Tibial artery (tissue), 4 donors: ENCODE measurements at places on chromosomes 7 and 10.

DNA sequence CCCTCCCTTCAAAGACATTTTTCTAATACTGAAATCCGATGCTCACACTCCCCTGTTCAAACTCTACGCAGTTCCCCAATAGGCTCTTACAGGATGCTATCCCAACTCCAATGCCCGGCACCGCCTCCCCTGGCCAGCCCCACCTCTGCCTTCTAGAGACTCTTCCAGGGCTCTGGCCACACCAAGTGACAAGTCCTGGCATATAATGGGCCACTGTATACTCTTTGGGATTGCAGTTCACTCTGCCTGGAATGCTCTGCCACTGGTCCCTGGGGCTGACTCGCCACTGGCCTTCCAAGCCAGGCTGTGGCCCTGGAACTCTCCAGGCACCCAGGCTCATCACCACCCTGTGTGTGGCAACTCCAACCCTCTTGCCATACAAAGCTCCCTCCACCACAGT is 3.1 kb upstream of the BRI3 start:
- no peaks in the 10 kb centered on the region for H3K27me3 ChIP-seq
- DNase-seq, result no peak
- H3K4me3 ChIP-seq, result no peak overlapping the region

DNA sequence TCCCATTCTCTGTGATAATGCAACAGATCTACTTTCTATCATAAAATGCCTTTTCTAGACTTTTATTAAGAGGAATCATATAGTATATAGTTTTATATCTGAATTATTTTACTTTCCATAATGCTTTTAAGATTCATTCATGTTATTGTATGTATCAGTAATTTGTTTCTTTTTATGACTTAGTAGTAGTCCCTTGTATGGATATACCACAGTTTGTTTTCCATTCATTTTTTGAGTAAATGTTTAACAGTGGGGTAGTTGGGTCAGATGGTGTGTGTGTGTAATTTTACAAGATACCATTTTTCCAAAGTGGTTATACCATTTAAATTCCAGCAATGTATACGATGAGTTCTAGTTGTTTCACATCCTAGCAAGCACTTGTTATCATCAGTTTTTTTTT is 10.4 kb downstream of the PIK3CG start:
- H3K36me3 ChIP-seq, result no peaks in the 10 kb centered on the region
- H3K4me1 ChIP-seq, result no peaks in the 10 kb centered on the region
- DNase-seq, result no peak
- H3K4me3 ChIP-seq, result no peak overlapping the region
- no peaks in the 10 kb centered on the region for H3K27me3 ChIP-seq

DNA sequence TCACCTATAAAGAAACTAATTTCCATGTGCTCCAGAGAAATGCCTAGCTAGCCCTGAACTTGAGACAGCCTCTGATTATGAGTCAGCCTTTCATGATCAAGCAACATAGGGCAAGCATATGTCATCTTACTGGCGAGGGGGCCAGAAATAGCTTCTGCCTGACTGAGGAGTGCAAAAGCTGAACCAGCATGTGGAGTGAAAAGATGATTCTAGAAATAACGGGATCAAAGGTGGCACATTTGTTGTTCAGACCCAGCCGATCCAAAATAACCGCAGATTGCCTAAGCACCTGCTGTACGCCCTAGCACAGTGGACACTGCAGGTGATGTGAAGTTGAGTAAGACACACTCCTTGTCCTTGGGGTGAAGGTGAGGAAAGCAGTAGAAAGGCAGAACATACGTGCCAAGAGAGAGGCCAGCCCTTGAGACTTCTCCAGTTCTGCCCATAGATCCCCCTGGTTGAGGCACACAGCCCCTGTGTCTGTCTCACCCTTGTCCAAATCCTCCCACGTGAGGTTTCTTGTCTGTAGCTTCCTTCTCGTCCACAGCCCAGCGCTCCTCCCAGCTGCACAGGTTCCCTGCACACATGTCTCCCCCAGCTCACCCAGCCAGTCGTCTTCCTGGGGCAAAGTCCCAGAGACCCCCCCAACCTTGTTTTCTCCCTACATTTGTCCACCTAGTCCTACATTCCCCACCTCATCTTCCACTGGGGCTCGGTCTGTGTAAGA is 2.8 kb upstream of the BCL7B start:
- H3K27me3 ChIP-seq, result no peaks in the 10 kb centered on the region
- no peaks in the 10 kb centered on the region for H3K36me3 ChIP-seq
- DNase-seq, result no peak
- peaks cover 15% of the 10 kb centered on the region for H3K4me1 ChIP-seq

GRCh38 chr7:155380976-155381851 is 76.7 kb upstream of the EN2 start:
- H3K27me3 ChIP-seq, result no peaks in the 10 kb centered on the region
- peaks cover 28% of the 10 kb centered on the region for H3K4me1 ChIP-seq
- no peak for DNase-seq

DNA sequence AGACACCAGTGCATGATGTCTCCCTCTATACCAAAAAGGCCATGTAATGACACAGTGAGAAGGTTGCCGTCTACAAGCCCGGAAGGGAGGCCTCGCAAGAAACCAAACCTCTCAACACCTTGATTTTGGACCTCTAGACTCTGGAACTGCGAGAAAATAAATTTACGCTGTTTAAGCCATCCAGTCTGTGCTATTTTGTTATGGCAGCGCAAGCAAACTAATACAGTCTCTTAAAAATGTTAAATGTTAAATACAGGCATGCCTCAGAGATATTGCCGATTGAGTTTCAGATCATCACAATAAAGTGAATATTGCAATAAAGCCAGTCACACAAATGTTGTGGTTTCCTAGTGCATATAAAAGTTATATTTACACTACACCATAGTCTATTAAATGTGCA is 5.0 kb upstream of the MINDY3 start:
- no peaks in the 10 kb centered on the region for H3K4me1 ChIP-seq
- H3K27me3 ChIP-seq, result no peaks in the 10 kb centered on the region
- no peak overlapping the region for H3K4me3 ChIP-seq

DNA sequence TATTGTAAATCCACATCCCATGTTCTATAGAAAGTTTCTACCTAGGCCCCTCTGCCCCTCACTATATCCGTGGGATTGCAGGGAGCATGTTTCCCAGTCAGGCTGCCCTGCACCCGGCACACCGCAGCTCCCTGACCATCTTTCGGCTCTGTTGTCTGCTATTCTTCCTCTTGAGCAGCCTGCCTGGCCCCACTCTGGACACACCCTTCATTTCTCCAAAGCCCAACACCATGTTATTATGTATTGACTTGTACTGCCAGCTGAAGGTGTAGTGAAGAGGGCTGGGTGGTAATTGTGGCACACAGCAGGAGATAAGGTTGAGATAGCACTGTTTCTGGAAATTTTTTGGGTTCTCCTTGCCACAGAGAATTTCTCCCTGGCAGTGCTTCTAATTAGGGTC is 9.8 kb downstream of the LRMDA start:
- H3K36me3 ChIP-seq, result peaks cover 7% of the 10 kb centered on the region
- no peak overlapping the region for H3K27ac ChIP-seq
- H3K4me3 ChIP-seq, result no peak overlapping the region
- no peaks in the 10 kb centered on the region for H3K27me3 ChIP-seq

GRCh38 chr7:8119262-8119661 is 142.7 kb downstream of the ICA1 start:
- no peak overlapping the region for H3K4me3 ChIP-seq
- no peaks in the 10 kb centered on the region for H3K27me3 ChIP-seq
- no peaks in the 10 kb centered on the region for H3K36me3 ChIP-seq
- H3K4me1 ChIP-seq, result no peaks in the 10 kb centered on the region
- DNase-seq, result no peak

DNA sequence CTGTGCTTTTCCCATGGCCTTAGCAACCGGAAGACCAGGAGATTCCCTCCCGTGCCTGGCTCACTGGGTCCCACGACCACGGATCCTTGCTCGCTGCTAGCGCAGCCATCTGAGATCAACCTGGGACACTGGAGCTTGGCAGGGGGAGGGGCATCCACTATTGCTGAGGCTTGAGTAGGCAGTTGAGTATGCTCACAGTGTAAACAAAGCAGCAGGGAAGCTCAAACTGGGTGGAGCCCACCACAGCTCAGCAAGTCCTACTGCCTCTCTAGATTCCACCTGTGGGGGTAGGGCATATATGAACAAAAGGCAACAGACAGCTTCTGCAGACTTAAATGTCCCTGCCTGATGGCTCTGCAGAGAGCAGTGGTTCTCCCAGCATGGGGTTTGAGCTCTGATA is 697.0 kb downstream of the SORCS1 start:
- no peak overlapping the region for H3K4me3 ChIP-seq
- no peaks in the 10 kb centered on the region for H3K4me1 ChIP-seq
- H3K27me3 ChIP-seq, result no peaks in the 10 kb centered on the region
- no peaks in the 10 kb centered on the region for H3K36me3 ChIP-seq
- DNase-seq, result peak; percentile 47

DNA sequence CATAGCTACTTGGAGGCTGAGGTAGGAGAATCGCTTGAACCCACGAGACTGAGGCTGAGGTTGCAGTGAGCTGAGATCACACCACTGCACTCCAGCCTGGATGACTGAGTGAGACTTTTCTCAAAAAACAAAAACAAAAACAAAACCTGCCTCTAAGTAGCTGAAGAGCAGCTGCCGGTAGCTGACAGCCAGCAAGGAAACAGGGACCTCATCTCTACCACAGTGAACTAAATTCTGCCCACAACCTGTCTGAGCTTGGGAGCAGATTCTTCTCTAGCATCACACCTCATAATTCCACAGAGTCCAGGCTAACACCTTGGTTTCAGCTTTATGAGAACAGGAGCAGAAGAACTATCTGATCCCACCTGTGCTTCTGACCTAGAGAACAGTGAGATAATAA is 246.2 kb downstream of the KCND2 start:
- H3K36me3 ChIP-seq, result no peaks in the 10 kb centered on the region
- no peak overlapping the region for H3K27ac ChIP-seq
- no peak for DNase-seq

DNA sequence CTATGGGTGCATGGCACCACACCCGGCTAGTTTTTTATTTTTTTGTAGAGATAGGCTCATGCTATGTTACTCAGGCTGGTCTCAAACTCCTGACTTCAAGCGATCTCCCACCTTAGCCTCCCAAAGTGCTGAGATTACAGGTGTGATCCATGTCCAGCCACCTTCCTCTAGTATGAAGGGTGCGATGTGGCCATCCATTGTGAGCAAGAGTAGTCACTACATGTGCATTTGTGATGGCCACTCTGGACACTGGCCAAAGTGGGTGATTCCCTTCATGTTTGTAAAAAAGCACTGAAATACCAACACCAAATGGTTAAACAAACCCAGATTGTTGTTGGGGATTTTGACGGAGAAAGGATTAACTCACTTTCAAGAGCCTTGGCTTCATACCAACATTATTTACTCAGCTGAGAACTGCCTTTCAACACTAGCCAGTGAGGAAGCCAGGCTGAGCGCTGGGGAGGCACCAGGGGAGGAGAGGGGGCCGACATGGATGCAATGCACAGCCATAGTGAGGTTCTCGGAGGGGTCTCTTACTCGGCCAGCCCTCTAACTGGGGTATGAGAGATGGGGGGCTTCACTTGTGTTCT is 198.1 kb upstream of the LYZL2 start:
- H3K27me3 ChIP-seq, result no peaks in the 10 kb centered on the region
- no peak overlapping the region for H3K4me3 ChIP-seq
- peaks cover 13% of the 10 kb centered on the region for H3K4me1 ChIP-seq
- H3K27ac ChIP-seq, result no peak overlapping the region

DNA sequence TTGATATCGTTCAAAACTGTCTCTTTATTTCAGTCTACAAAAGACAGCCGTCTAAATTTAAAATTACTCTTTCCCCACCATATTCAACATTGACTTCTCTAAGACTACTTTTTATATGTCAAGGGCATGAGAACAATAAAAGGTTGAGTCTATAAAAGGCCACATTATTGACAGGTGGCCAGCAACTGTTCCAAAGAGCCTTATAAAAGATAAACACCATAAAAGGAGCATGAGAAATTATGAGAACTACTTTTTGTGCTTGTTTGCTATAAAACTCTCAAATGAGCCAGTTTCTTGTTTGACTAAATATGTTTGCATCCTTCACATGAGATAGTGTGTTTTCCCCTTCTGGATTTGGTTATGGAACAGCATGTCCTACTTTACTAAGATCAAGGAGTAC is 189.2 kb downstream of the THSD7A start:
- no peak overlapping the region for H3K27ac ChIP-seq
- H3K27me3 ChIP-seq, result no peaks in the 10 kb centered on the region
- no peak for DNase-seq
- H3K4me1 ChIP-seq, result no peaks in the 10 kb centered on the region

GRCh38 chr10:91569522-91569921 is 63.3 kb downstream of the PPP1R3C start:
- no peak overlapping the region for H3K4me3 ChIP-seq
- H3K27me3 ChIP-seq, result no peaks in the 10 kb centered on the region
- H3K36me3 ChIP-seq, result no peaks in the 10 kb centered on the region
- H3K27ac ChIP-seq, result no peak overlapping the region

DNA sequence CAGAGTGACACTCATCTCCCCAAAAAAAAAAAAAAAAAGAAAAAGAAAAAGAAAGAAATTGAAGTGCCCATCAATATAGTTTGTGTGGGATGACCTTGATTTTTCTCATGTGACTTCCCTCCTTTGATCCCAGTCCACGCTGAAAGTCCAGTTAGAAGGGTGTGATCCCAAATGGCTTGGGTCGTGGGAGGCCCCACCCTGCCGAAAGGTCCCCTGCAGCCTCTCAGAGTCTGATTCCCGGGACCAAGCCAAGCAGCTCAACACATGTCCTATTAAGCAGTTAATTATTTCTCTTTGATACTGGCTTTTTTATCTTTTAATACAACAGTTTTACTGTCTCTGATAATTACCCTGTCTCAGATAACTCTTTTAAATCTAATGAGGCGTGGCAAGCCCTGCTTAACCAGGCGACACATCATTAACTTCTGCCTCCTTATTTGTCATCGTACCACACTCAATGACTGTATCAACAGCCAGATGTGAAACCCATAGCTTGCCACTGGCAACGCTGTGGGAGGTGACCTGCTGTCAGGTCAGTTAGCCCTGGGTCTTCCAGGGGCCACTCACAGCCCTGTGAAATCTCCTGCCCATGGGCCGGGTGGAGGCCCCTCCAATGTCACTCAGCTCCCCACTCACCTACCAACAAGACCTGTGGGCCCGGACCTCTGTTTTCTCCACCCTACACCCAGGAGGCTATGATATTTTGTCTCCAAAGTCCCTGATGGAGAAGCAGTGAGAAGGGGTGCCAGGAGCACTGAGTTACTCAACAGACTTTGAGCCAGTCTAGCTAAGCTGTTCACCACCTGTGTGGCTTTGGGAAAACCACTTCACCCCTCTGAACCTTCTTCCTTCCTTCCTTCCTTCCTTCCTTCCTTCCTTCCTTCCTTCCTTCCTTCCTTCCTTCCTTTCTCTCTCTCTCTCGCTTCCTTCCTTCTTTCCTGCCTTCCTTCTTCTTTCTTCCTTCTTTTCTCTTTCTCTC is 110.0 kb upstream of the SFMBT2 start:
- H3K27ac ChIP-seq, result no peak overlapping the region
- no peak overlapping the region for H3K4me3 ChIP-seq
- DNase-seq, result no peak
